ENCODE measurements at places on chromosomes 1 and 21.
A peak's percentile ranks its signal among the peaks of the same experiment; 100 is the strongest.

- DNase-seq: no peak
Observed at GRCh38 chr1:243792401-243792800, 57.6 kb downstream of the AKT3 start.

GRCh38 chr1:70227439-70227838, 6.3 kb downstream of the SRSF11 start:
- no peak for DNase-seq

DNA sequence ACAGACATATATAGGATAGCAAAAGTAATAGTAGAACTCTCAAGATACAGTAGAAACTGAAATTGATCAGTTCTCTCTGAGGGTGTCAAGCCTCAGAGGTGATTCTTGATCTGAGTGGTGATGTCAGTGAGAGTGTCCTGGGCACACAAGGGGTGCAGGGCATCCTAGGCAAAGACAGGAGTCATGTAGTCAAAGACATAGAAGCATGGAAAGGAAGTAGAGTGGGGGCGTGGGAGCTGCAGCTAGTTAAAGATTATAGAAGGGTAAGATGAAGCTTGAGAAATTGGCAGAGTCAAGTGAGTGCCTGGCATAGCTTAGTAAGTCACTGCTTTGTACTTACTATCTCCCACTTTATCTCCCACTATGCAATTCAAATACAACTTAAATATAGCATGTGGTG, 22.8 kb downstream of the CDC7 start:
- no peak for DNase-seq

GRCh38 chr1:219387211-219387610, 213.5 kb downstream of the LYPLAL1 start:
- no peak for DNase-seq

- no peak for DNase-seq
Observed at GRCh38 chr1:192810253-192810880, 1.5 kb downstream of the RGS2 start.

GRCh38 chr1:76231320-76231719, 156.8 kb downstream of the ST6GALNAC3 start:
- no peak for DNase-seq

DNA sequence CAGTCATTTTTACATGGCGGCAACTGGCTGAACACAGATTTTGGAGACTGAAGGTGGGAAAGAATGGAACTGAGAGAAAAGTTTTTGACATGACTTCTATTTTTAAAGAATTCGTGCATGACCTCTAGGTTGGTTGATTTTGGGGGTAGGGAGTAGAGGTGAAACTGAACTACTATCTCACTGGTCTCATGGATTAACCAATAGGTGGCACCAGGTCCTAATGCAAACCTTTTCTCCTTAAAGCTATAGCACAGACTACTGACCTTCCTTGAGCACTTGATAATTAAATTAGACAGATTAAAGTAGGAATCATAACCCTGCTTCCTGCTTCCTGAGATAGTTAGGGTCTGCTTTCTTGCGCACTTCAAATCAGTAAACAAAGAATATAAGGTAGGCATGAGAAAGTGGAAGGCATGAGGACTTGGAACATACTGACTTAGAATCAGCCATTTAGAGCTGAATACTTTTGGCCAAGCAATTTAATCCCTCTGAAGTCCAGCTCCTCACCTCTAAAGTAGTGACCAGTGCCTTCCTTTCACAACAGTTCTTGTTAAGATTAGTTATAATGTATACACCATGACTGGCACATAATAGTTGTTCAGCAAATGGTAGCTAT, 206.0 kb downstream of the CENPF start:
- DNase-seq: no peak

- no peak for DNase-seq
Observed at GRCh38 chr21:41754479-41754891, 12.4 kb downstream of the RIPK4 start.

- DNase-seq: no peak
Observed at GRCh38 chr1:44236490-44237272, 23.4 kb downstream of the DMAP1 start.

GRCh38 chr1:184101141-184101540, 49.6 kb downstream of the TSEN15 start:
- DNase-seq: no peak

DNA sequence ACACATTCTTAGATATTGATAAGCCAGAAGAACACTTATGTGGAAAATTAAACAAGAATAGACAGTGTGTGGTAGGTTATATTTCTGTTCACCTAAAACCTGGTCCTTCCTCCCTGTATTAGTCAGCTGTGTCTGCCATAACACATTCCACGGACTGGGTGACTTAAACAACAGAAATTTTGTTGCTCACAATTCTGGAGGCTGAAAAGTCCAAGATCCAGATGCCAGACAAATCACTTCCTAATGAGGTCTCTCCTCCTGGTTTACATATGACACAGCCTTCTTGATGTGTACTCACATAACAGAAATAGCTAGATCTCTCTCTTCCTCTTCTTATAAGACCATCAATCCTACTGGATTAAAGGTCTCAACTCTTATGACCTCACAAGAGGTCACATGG, 25.7 kb downstream of the JMJD4 start:
- no peak for DNase-seq

DNA sequence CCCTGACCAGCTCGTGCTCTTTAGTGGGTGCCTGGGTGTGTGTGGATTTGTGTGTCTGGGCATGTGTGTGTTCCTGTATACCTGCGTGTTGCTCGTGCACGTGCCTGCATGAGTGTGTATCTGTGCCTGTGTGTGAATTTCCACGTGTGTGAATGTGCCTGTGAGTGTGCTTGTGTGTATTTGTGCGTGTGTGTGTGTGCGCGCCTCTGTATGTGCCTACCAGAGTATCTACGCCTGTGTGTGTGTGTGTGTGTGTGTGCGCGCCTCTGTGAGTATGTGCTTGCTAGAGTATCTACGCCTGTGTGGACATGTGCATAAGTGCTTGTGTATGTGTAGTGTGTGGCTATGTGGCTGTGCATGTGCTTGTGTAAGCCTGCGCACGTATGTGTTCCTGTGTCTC, 691 bp upstream of the SELENBP1 start:
- DNase-seq: no peak

- DNase-seq: no peak
Observed at GRCh38 chr1:192376374-192376773, 59.6 kb downstream of the RGS21 start.

DNA sequence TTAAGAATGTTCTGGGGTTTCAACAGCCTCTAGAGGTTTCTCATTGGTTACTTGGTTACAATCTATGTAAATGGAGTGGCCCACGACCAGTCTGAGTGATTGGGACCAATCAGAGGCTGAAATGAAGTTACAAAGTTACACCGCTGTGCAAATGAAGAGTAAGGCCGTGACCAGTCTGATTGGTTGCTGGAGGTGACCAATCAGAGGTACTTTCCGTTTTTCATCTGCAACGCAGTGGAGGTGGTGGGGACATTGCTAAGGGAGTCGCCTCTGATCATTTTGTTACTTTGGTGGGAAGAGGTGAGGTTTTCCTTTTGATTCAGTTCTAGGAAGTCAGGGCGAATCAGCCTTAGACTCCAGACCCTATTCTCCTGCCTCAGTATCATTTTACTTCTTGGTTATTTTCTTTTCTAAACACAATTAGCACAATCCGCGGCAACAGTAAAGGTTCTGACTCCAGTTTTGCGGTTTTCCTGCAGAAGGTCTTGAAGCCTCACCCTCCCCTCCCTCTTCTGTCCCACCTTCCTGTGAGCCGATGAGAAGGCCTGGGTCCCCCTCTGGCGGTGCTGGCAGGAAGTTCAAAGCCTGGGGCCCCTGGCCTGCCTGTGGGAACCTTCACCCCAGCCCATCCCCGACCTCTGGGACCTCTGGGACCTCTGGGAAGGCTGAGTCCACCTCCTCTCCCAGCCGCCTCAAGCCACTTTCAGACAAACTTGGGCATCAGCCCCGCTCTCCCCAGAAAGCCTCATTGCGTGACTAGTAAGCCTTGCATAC, 38.7 kb upstream of the TTC34 start:
- no peak for DNase-seq

DNA sequence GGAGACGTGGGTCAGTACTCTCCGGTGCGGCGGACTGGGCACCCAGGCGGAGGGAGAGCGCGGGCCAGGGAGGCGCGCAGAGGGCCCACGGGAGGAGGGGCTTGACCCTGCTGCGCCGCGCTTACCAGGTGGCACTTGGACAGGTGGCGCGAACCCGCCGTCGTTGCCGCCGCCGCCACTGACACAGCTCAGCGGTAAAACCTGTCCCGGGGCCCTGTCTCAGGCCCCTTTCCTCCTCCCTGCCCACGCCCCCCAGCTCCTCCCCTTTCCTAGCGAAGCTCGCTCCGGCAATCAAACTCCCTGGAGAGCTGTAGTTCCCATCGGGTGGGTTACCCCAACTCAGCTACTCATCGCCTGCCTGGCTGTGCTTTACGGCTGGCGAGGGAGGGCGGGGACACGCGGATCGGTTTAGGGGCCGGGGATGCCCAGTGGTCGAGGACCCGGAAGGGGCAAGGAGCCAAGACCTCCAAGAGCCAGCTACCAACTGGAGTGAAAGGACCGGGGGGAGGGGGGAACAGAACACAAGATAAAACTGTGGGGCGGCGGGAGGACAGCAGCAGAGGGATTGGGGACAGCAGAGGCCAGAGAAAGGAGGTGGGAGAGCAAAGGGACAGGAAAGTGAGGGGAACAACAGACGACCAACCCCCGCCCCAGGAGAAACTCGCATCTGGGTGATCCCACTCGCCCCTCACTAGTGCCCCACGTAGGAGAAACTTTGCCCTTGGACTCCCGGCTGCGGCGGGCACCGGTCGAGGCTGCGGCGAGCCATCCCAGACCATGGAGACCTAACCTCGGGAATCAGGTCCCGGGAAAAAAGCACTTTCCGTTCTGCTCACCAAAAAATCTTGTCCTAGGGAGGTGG, 2.9 kb downstream of the GFI1 start:
- DNase-seq: no peak

DNA sequence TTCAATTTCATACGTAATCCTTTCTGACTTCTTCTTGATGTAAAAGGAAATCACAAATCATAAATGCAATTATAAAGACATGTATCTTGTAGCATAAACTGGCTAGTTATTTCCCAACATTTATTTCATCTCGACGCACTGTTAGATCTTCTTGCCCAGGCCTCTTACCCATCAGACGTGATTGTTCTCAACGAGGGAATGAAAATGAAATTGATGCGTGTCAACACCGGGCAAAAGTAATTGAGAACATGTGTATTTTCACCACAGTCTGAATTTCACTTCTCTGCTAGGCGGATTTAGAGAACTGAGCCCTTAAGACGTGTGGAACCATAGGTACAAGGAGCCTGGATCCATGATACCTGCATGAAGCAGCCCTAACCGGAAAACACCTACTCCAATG, 519.7 kb downstream of the KCNT2 start:
- no peak for DNase-seq

- no peak for DNase-seq
Observed at GRCh38 chr1:19028110-19028509, 71.6 kb upstream of the IFFO2 start.

- DNase-seq: no peak
Observed at GRCh38 chr21:18245464-18245967, 883 bp downstream of the CHODL start.

GRCh38 chr1:240278082-240278481, 186.4 kb downstream of the FMN2 start:
- DNase-seq: no peak

- DNase-seq: no peak
Observed at GRCh38 chr1:66563094-66563800, 29.3 kb downstream of the SGIP1 start.

DNA sequence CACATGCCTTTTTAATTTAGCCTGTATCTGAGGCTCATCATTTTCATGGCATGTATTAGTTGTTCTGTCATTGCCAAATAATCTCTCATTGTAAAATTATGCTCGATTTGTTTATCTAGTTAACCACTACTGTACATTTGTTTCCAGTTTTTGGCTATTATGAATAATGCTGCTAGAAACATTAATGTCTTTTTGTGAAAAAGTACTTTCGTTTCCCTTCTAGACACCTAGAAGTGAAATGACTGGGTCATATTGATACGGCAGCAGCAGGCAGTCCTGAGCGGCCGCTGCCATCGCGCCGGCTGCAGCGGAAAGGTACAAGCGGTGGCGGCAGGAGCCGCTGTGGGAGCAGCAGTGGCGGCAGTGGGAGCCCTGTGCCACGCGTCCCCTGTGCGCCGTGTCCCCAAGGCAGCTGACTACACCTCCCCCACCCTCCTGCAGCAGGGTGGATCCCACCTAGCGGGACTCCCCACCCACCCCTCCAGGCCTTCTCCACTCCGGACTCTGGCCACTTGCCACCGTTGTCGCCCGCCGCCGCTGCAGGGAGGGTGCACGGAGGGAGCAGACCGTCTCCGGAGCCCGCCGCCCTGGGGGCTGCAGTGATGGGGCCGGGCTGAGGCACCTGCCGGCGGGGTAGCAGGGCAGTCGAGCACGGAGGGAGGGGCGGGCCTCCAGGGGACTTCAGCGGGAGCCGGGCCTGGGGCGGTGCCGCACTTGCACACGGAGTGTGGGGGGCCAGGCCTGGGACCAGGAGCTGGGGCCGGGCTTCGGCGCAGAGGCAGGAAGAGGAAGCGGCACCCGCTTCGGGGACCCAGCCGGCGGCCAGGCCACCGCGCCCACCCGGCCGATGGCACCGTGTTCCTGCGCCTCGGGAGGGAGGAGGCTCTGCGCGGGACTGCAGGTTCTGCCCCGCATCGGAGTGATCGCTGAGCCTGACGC, 66.8 kb upstream of the RGS7 start:
- peak; percentile 10 for DNase-seq

- no peak for DNase-seq
Observed at GRCh38 chr1:107263291-107263915, 122.6 kb downstream of the NTNG1 start.

DNA sequence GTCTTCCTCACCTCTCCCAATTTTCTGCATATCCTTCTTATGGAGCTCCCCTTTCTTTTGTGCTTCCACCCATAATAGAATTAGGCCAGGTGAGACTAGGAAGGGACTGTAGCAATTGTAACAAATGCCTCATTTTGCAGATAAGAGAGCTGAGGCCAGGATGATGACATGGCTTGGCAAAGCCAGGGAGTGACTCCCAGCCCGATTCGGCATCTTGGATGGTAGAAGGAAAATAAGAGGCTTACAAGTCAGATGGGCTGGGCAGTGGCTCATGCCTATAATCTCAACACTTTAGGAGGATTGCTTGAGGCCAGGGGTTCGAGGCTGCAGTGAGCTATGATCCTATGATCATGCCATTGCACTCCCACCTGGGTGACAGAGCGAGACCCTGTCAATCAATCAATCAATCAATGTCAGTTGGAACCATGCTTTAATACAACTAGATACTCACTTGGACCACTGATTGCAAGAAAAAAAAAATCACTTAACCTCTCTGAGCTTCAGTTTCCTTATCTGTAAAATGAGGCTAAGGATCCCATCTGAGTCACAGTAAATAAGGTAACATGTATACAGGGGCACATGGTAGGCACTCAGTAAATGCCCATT, 51.6 kb downstream of the PLEKHA6 start:
- no peak for DNase-seq

DNA sequence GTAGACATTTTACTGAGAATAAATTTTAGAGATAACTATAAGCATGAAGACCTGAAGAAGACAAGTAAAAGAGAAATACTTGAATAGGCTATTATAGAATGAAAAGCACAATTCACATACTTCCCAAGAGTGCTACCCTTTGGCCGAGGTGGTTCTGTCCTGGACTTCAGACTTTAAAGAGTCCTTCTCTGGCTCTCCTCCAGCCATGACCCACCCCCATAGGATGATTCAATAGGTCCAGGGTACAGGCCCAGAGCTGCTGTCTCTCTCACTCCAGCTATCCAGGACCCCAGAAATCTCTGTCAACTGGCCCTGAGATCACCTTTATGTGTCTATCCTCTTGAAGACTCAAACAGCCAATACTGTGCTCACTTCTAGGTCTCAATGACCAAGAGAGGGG, 1.3 kb upstream of the SMCP start:
- DNase-seq: no peak
